ENCODE measurements at places on chromosomes 12 and 14.

GRCh38 chr12:108693186-108693730, 38.1 kb downstream of the CORO1C start:
- DNase-seq = no peak

DNA sequence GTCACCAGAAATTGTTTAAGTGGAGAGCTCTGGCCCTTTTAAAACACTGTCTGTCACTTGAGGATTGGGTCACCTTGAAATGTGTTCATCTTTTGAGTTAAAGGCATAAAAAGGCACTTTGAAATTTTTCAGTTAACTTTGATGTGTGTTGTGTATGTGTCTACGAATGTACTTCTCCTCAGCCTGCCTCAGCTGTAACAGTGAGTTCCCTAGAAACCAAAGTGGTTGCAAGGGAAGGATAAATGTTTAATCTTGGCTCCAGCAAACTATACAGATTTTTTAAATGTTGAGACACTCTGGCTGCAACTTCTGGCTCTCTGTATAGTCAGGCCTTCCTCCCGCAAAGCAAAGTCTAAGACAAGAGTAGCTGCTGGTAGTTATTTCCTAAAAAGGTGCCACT, 8.3 kb downstream of the DERA start:
- no peak for DNase-seq

DNA sequence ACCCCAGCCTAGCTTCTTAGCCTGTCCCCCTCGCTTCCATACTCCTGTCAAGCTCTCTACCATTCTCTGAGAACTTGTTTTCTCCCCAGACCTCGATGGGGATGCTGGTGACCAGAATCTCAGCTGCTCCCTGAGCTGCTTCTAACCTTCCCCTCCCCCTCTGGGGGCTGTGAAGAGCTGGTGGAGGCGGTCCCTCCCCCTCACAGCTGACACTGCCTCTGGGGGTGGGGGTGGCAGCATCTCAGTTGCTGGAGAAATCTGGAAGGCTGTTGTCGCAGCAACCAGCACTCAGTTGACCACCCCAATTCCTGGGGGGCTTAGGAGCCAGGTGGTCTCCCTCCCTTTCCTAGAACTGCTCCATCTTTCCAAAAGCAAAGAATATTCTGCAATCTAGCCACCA, 4.7 kb downstream of the PPP1R1A start:
- no peak for DNase-seq

DNA sequence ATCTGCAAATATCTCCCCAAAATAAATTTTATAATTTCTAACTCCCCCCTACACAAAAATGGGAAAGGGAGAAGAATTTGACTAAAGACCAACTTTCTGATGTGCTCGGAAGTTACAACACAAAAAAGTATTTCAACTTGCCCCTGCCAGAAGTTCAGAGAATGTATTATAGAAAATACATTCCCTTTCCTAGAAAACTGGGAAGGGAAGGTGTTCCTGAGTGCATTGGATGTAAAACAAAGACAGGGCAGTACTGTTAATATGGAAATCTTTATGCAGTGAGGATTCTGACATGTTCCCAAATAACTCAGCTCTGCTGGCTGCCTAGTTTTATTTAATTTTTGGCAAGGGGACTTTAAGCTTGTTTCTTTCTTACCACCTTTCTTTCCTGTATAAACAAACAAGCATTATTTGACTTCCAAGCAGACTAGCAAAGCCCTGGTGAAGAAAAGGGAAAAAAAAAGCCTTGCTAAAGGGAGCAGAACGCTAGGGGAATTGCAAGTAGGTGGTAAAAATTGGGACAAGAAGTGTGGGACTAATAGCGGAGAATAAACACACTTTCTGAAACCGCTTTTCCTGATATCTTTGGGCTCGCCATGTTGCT, 124.1 kb downstream of the STXBP6 start:
- DNase-seq = no peak

- no peak for DNase-seq
These were observed 13.8 kb downstream of the FBRSL1 start for GRCh38 chr12:132503618-132504204.

DNA sequence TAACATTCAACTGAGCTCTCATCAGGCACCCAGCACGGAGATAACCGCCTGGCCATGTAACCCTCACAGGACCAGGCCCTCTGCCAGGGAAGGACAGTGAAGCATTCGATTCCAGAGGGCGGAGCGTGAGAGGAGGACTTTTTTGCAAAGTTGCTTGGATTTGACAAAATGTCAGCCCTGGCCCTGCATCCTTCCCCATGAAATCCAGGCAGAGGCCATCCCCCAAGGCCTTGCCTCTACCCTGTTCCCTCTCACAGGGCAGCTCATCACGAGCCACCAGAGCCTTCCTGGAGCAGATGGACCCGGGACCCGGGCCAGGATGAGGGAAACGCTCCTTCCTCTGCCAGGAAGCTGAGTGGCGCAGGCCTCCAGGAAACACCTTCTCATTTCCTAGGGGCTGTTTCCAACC, 17.0 kb downstream of the CAMKK2 start:
- DNase-seq = no peak

DNA sequence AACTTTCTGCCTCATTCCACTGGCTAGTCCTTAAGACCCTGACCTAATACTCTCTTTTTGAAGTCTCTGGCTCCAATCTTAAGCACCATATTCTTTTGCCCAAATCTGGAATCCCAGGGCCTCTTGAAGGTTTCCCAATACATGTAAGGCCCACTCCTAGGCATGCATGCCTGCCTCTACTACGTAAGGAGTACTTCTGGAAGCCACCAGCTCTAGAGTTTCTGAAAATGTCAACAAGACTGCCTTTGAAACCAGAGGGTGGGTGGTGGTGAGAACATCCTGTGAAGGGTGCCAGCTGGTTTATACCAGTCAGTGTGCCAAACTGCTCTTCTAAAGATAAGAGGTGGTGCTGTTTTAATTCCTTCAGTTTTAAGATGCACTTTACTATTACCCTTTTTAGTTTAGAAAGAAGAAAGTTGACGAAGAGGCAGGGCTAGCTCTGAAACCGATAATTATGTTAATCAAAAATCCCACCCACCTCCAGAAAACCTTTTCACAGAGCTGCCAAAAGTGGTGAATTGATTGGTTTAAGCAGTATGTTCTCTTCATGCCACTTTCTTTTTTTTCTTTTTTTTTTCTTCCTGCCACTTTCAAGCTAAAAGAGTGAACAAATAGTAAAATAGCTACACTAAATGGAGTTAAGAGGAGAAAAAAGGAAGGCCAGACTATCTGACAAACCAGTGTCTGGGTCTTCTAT, 8.7 kb upstream of the WDR89 start:
- no peak for DNase-seq

DNA sequence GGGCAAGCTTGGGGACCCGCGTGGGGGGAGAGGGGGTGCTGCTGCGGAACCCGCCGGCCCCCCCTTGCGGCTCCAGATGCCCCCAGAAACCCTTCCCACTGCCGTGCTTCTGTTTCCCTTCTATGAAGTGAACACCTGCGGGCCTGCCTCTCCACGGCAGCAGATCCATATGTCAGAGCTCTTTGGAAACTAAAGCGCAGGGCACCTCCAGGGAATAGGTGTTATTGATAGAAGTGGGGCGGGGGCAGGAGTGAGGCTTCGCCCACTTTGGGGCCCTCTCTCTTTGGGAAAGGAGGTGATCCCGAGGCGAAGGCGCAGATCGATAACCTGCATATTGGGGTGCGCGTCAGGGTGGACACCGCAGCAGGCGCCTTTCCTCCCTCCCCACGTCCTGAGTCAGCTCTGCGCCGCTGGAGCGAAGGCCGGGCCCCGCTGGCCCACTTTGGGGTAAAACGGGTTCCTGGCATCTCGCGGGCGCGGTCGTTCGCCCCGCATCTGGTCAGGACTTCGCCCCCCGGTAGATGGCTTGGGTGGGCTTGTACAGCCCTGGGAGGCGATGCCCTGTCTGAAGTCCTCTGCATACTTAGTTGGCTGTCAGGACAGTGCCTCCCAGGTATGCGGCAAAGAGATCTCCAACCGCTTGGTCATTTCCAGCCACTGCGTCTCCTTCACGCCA, 524 bp downstream of the KMT5A start:
- no peak for DNase-seq

- peak; percentile 57 for DNase-seq
These were observed 55.9 kb downstream of the DYNC1H1 start for GRCh38 chr14:102020058-102020971.

DNA sequence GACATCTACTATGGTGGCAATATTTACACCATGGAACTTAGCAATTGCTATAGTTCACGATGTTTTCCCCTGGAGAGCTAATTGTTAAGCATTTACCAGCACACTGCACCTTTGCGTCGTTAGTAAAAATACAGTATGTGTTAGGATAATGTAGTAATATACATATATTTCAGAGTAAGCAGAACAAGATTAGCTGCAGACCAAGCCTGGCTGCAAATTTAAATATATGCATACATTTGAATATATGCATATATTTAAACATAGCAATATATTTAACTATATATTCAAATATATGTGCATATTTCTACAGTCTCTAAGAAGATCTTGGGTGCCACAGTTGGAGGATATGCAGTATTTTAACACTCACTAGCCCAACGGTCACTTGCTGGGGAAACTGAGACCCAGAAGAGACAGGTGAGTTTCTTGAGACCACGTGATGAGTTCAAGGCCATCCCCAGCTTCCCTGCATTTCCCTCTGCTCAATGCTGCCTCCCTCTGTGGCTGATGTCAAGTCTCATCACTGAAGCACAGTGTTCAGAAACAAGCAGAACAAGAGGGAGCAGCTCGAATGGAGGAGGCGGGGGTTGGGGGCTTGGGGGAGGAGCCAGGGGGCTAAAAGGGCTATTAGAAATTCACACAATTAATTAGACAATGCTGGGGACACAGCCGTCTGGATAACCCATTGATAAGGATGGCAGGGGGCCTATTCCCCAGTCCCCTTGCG, 708.0 kb downstream of the MED13L start:
- DNase-seq = peak; percentile 1

GRCh38 chr14:20676072-20676471, 8.3 kb upstream of the RNASE4 start:
- no peak for DNase-seq

DNA sequence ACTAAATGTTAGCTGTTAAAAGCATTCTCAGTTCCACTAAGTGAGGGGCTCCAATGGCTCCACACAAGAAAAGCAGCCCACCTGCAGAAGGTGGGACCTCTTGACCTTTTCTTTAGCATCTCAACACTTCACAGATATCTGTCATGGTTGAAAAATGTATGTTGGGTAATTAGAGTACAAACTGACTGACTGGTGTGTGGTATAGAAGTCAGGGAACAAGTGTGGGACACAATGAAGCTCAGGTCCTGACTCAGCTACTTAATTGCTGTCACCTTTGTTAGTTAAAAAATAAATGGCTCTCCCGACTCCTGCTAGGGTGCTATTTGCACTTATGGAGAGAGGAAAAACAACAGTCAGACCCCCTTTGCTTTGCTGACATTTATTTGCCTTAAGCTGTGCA, 299.0 kb downstream of the TTC6 start:
- DNase-seq = no peak

GRCh38 chr14:54599966-54600716, 33.2 kb downstream of the SAMD4A start:
- DNase-seq = no peak

- DNase-seq = no peak
These were observed 73.2 kb upstream of the PSMA6 start for GRCh38 chr14:35218963-35219362.

GRCh38 chr12:42444192-42444943, 118.4 kb downstream of the PPHLN1 start:
- DNase-seq = no peak

- no peak for DNase-seq
These were observed 69.7 kb downstream of the WASHC3 start for GRCh38 chr12:101992091-101992490.

DNA sequence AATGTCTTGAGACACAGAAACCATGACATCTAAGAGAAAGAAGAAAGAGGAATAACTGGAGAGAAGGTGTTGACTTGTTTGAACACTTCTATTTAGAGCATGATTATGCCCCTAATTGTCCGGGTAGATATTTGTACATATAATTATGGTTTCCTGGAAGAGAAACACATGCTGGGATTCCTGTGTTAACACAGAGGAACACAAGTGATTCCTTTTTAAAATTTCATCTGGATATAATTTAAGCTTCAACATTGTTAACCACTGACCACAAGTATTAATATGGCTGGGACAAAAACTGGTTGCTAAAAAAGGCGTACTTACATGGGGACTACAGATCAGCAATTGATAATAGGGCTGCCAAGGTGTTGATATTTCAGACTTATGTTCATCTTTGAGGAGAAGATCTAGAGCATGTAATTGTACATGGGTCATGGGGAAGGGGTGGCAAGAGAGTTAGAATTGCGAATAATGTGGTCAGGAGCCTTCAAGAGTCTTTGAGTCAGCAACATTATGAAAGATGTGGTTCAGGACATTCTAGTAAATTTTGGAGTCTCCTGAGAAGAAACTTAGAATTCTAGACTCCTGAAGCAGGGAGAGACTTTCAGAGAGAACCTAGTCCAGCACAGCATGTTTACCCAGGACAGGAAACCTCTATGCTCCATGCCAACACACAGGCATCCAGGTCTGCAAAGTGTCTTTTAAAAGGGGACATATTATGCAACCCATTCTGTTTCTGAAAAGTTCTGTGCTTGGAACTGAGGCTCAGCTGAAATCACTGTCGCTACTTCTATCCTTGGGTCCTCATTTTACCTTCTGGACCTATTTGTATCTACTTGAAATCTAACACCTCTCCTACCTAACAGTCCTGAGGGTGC, 56.5 kb downstream of the SLC38A1 start:
- DNase-seq = peak; percentile 8

GRCh38 chr14:44109036-44109435, 398.0 kb downstream of the FSCB start:
- no peak for DNase-seq

GRCh38 chr12:66352197-66352596, 49.9 kb downstream of the HELB start:
- no peak for DNase-seq

DNA sequence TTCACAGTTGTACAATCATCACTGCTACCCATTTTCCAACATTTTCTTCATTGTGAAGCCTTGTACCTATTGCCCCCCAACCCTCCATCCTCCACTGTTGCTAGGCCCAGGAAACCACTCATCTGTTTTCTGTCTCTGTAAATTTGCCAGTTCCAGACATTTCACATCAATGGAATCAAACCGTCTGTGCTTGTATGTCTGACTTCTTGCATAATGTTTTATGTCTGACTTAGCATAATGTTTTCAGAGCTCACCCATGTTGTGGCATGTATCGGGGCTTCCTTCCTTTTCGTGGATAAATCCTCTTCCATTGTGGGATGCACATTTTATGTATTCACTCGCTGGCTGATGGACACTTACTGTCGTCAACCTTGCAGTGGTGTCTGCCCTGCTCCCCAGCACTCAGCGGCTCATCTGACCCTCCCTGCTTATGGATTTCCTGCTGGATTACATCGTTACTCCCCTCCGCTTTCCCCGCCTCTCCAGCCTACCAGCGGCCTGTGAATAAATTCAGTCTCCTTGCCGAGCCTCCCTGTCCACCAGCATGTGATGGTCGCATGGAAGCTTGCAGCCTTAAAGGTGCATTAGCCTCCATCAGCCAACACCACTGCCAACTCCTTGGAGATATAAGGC, 727.6 kb upstream of the TMEM132C start:
- no peak for DNase-seq

GRCh38 chr12:2039034-2039433, 13.8 kb upstream of the CACNA1C start:
- DNase-seq = no peak

Measured in AG09309 (cell line).